Germinal center (tissue), 1 donor: ENCODE measurements at places on chromosomes 5 and 9.

GRCh38 chr5:61330845-61331406 lies 1.1 kb upstream of the ZSWIM6 start:
- peak; percentile 72 for DNase-seq

- DNase-seq: no peak
Observed at GRCh38 chr9:128470560-128470959, 14.8 kb downstream of the ODF2 start.

- DNase-seq: no peak
Observed at GRCh38 chr5:94796586-94796985, 178.1 kb downstream of the SLF1 start.

DNA sequence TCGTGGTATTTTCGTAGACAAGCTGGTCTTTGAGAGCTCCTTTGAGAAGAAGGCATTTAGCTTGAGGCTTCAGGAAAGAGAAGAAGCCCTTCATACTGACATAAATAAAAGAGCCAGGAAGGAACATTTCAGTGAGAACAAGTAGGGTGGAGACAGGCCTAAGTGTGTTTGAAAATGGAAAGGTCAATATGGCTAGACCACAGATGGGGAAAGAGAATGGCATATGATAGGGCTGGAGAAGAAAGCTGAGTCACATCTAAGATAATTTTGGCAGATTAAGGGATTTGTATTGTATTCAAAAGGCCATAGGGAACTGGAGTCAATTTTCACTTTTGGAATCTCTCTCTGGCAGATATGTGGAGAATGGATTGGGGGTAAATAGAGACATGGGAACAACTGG lies 374.9 kb downstream of the TMEM38B start:
- DNase-seq: no peak

- DNase-seq: no peak
Observed at GRCh38 chr5:18152671-18153070, 518.4 kb downstream of the TAF11L14 start.
